ENCODE measurements at places on chromosomes 13 and 19.

- no peak for DNase-seq
Measured at GRCh38 chr19:44855606-44856005, 9.5 kb downstream of the NECTIN2 start.

DNA sequence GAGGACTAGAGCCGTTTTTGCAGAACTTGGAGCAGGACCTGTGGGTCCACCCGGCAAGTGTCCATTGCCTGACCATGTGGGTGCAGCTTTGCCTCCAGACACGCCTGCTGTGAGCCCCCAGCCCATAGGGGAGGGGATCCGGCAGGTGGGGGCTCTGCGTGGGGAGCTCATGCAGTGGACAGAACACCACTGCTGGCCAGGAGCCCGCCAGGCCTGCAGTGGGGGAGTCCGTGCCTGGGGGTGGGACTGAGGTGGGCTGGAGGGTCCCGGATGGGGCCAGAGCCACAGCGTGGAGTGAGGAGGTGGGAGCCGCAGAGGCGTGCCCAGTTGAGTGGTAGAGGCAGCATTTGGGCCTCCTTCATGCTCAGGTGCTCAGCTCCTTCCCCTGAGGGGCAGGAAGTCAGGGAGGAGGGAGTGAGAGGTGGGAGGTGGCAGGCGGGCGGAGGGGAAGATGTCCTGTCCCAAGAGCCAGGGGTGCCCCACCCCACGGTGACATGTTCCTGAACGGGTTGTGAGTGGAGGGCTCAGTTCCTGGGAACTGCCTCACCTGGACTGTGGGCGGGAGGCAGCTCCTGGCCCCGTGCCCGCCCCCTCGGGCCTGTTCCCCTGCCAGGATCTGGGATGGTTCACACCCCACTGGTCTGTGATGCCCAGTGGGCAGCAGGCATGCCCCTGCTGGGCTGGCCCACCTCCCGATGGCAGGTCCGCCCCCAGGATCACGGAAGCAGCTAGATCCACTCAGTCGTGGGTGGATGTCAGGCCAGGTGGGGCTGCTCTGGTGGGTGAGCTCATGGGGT is 8.8 kb downstream of the ADAT3 start:
- DNase-seq, result no peak

GRCh38 chr19:58085348-58085875 is 12.6 kb downstream of the ZSCAN18 start:
- no peak for DNase-seq

DNA sequence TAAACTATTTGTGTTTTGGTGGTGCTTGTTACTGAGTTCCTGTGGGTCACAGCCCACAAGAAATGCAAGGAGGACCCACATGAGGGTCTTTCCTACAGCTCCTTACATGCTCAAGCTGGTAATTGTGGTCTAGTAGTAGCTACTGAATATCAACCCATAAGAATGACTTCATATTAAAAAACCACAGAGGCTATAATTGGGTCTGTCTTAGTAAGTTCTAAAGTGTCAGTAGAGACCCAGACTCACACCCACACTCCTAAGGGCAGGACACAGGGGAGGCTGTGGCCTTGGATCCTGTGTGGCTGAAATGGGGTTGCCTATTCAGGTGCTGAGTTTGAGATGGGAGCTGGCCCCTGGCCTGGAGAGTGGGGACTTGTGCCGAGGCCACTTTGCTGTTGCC is 19.6 kb downstream of the TFDP1 start:
- no peak for DNase-seq

- no peak for DNase-seq
Measured at GRCh38 chr13:48485432-48485831, 47.4 kb downstream of the RCBTB2 start.

- no peak for DNase-seq
Measured at GRCh38 chr19:2703691-2704216, 1.3 kb upstream of the GNG7 start.

- DNase-seq, result no peak
Measured at GRCh38 chr13:43019811-43020210, 3.6 kb upstream of the DNAJC15 start.

DNA sequence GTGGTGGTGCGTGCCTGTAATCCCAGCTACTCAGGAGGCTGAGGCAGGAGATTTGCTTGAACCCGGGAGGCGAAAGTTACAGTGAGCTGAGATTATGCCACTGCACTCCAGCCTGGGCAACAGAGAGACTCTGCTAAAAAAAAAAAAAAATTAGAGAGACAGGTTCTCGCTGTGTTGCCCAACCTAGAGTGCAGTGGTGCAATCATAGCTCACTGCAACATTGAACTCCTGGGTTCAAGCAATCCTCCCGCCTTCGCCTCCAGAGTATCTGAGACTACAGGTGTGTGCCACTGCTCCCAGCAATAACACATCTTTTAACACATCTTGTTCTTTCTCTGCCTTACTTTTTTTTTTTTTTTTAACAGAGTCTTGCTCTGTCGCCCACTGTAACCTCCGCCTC is 32.7 kb downstream of the CLEC17A start:
- no peak for DNase-seq

GRCh38 chr19:38638461-38638860 is 9.0 kb upstream of the ACTN4 start:
- DNase-seq, result no peak

DNA sequence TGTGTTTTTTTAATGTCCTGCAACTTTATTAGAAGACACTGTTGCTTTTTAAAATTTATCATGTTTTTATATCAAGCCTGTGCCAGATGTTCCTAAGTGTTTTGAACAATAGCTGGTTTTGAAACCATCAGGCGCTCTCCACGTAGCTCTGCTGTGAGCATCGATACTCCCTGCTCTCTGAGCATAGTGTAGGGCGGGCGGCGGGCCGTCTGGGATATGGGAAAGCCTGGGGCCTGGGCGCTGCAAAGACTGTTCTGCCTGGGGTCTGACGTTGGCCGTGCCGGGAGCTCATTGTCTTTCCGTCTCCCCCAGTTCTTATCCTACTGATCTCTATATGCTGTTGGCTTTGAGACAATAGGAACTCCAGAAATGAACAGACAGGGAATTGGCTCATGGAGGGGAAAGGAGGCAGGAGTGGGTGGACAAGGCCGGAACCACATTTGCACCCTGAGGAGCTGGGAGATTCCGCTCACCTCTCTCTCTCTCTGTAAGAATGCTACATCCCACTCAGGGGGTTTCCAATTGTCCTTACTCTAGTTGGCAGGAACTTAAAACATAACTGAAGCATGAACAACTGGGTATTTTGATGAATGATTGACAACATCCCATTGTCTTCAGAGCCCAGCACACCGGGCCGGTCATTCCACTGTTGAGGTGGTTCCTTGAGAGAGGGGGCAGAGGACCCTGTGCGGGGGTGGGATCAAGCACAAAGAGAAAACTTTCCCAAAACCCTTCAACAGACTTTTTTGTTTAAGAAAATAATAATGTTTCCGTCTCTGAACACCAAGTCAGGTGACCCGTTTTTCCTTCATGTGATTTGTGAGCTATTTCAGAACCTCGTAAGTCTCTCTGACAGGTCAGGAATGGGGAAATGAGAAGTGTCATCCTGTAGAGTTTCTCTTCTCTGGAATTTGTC is 64.7 kb downstream of the COL4A2 start:
- no peak for DNase-seq

GRCh38 chr13:24450530-24450929 is 62.0 kb downstream of the PARP4 start:
- peak; percentile 39 for DNase-seq

- DNase-seq, result no peak
Measured at GRCh38 chr19:41356984-41357739, 3.4 kb upstream of the TGFB1 start.

- DNase-seq, result no peak
Measured at GRCh38 chr19:35712567-35713505, 5.0 kb upstream of the KMT2B start.

DNA sequence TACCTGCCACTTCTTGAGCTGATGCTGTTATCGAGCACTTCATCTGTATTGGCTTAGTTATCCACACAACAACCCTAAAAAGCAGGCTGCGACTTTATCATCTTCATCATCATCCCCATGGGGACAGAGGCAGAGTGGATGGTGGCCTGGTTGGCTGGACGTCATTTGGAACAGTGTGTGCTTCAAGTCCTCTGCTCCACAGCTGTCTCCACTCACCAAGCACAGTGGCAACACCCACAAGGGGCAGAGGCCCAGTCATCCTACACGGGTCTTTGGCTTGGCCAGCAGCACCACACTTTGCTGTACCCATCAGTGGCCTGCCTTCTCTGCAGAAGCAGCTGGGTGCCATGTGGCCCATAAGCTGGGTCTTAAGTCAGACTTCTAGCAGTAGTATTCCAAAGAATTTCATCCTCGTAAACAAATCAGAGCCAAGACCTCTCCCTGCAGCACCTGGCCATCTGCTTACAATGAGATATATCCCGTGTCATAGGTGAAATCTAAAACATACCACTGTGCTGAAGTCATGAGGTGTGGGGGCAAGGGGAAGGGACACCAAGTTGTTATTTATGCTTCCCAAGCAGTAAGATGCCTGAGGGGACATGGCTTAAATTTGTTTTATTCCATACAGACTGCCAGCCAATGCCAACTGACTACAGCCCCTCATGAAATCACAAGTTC is 47.9 kb upstream of the EPHX3 start:
- no peak for DNase-seq

DNA sequence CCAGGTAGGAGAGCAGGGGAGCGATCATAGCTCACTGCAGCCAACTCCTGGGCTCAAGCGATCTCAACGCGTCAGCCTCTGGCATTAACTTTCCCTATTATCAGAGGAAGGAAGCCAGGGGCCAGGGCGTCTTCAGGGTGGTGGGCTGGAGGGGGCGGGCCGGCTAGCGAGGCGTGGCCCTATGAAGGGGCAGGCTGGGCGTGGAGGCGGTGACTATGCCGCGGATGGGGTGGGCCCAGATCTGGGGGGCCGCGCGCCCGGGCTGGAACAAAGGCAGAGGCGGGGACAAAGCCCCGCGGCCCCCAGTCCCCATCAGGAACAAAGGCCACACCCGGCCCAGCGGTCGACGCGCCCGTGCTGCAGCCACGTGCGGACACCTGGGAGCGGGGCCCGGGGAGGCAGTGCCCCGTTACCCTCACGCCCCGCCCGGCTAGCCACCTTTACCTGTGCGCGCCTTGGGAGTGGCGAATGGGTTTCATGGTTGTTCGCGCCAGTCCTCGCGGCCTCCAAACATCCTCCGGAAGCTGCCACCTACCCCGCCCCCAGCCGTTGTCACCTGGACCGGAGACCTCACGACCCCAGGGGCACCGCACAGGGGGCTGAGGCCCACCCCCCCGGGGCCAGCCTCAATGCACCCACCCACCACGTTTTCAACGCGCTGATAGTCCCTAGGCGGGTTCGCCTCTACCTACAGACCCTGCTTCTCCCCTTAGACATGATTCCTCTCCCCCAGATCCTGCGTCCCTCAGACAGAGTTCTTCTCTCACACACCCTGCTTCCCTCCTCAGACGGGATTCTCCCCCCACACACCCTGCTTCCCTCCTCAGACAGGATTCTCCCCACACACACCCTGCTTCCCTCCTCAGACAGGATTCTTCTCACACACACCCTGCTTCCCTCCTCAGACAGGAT is 5.4 kb upstream of the TRIM28 start:
- no peak for DNase-seq

- DNase-seq, result no peak
Measured at GRCh38 chr13:31276421-31276820, 76.6 kb downstream of the B3GLCT start.

GRCh38 chr13:111215081-111216047 is 100.3 kb downstream of the ARHGEF7 start:
- no peak for DNase-seq

- no peak for DNase-seq
Measured at GRCh38 chr13:68509734-68510621, 1279.8 kb upstream of the PCDH9 start.

DNA sequence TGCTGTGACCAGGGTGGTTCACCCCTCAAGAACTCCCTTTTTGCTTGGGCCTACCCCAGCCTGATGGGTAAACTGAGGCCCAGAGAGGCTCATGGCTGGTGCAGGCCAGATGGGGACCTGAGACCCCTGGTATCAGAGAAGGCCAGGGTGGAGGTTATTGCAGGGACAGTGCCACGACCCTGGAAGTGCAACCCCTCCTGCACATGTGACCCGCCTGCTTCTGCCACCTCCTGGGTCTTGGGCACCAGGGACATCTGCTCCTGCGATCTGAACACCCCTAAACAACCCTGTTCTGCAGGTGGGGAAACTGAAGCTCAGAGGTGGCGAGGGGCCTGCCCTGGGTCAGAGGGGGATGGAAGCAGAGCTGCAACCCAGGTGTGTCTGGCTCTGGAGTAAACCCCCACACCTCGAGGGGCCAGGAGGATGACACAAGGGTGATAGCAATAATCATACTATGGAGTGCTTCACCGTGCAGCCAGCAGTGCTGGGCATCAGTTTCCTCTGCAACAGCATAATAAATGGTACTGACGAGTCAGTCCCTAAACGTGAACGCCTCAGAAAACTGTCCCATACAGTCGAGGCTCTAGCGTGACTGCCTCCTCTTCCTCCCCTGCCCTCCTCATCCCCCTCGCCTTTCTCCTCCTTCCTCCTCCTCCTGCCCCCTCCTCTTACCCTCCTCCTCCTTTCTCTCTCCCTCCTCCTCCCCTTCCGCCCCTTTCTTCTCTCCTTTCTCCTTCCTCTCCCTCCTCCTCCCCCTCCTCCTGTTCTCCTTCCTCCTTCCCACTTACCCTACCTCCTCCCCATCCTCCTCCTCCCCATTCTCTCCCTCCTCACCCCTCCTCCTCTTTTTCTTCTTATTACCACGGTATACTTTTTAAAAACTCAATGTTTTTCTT is 4.3 kb downstream of the YJEFN3 start:
- DNase-seq, result no peak

DNA sequence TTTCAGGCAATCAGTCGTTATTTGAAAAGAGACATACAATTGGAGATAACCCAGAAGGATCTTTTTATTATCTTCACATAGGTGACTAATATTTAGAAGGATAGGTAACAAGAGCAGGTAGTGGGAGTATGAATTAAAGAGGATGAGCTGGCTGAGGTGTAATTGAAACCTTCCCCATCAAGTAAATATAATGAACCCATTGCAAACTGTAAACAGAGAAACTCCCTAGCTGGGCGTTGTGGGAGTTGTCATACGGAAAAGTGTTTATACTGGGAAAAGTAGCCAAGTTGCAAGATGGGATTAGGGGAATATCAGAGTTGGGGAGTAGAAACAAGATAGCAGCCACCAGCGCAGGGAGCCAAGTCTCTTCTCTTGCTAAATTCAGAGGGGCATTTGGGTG is 448.4 kb downstream of the COG6 start:
- DNase-seq, result no peak

DNA sequence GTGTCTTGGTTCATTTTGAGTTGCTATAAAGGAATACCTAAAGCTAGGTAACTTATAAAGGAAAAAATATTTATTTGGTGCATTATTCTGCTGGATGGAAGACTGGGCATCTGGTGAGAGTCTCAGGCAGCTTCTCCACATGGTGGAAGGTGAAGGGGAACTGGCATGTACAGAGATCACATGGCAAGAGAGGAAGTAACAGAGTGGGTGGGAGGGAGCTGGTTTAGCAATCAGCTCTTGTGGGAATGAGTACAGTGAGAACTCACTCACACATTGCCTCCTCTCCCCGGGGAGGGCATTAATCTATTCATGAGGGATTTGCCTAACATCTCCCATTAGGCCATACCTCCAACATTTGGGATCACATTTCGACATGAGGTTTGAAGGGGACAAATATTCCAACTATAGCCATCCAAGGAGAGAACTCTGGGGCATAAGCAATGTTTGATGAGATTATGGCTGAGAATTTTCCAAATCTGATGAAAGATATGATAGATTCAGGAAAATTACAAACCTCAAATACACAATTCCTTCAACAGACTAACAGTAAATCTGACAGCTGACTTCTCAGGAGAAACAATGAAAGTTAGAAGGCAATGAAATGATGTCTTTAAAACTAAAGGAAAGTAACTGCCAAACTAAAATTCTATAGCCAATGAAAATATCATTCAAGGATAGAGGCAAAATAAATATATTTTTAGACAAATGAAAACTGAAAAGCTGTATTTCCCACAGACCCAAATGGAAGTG is 52.5 kb downstream of the MTUS2 start:
- DNase-seq, result no peak

GRCh38 chr19:55635856-55636440 is 4.9 kb upstream of the ZNF580 start:
- DNase-seq, result no peak

Measured in stromal cell of bone marrow (primary cell).